Fibroblast of skin of abdomen (primary cell): ENCODE measurements at places on chromosomes 5 and 9.

DNA sequence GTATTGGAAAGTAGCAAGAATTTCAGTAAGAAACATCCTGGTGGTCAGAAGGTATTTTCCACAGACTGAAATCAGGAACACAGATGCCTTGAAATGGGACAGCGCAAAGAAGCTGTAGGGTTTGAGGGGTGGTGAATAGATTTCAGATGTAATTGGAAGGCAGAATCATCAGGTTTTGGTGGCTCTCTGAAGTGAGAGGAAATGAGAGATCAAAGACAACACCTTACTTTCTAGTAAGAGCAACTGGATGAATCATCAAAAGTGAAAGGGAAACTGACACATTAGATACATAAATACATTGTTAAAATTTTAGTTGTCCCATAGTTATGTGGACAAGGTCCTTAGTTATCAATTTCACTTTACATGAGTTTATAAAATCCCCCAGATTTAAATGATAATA, 188.2 kb upstream of the SLC27A6 start:
- DNase-seq: no peak

DNA sequence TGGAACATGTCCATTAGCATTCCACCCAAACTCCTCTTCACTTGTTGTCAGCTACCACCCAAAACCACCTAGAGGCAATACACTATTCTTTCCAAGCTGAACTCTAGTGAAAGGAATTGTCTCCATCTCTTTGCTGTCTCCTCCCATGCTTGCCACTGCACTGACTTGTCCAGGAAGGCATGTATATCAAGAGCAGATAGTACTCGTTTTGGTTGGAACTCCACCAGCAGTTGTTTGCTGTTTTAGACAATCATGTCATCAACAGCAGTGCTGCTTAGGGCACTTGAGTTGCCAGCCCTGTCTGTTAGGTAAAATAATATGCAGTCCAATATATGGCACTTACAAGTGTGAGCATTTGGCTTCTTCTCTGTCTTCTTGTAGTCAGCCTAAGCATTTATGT, 80.0 kb upstream of the SAP30L start:
- no peak for DNase-seq

- no peak for DNase-seq
Observed at GRCh38 chr5:76514292-76514691, 108.9 kb downstream of the F2RL2 start.

DNA sequence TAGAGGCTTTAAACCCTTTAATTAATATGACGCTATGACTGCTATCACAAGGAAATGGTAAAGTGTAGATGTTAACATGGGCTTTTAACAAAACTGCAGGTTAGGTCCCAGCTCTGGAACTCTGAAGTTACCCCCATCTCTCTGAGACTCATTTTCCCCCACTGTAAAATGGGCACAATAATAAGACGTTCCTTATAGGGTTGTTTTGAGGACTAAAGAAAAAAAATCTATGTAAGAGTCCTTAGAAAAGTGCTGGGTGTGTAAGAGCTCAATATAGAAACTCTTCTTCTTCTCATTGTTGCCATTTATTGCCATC, 45.8 kb upstream of the STK32A start:
- DNase-seq: no peak

- no peak for DNase-seq
Observed at GRCh38 chr5:145236127-145236526, 599.0 kb downstream of the PRELID2 start.

- no peak for DNase-seq
Observed at GRCh38 chr5:132483661-132484390, 6.7 kb downstream of the IRF1 start.

GRCh38 chr9:37908698-37909186, 4.8 kb upstream of the SLC25A51 start:
- DNase-seq: no peak

DNA sequence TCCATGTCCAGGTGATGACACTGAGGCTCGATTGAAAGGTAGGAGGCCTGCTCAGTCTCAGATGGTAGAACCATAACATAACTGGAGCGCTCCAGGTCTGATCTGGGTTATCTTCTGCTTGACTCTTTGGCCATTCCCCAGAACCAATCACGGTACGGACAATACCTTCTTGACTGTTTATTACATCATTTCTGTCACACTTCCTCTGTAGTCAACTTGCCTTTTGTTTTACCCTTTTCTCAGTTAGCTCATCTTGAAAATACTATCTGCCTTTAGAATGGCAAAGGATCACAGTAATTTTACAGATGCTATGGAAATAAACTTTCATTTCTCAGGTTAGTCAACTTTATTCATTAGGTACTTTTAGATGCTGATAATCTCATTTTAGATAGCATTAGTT, 22.4 kb downstream of the GLRA1 start:
- DNase-seq: no peak

GRCh38 chr5:6774721-6775204, 61.5 kb downstream of the TENT4A start:
- DNase-seq: no peak

GRCh38 chr9:72592502-72593403, 71.3 kb downstream of the TMC1 start:
- DNase-seq: peak; percentile 54
